DMS79 (cell line): ENCODE measurements at places on chromosomes 3 and 15.

GRCh38 chr3:40258064-40258463 lies 51.4 kb upstream of the EIF1B start:
- DNase-seq = no peak

GRCh38 chr3:53026382-53027162 lies 19.3 kb downstream of the SFMBT1 start:
- no peak for DNase-seq

GRCh38 chr3:66393333-66394005 lies 107.4 kb downstream of the LRIG1 start:
- DNase-seq = no peak

DNA sequence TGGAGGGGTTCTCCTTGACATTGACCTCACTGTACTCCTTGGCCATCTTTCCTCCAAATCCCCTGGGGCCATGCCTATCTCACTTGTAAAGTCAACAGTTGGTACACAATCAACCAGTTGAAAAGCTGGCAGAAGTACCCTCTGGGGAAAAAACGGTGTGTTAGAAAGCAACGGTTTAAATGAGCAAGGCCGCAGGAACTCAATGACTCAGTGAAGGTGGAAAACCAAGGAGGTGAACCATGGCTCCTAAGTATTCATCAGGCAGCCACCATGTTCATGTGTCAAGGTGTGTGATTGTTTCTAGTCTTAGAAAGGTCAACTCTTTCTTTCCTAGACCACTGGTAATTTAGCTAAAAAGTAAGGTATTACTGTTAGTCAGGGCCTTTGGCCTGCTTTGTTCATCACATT lies 130.9 kb upstream of the SATB1 start:
- no peak for DNase-seq

DNA sequence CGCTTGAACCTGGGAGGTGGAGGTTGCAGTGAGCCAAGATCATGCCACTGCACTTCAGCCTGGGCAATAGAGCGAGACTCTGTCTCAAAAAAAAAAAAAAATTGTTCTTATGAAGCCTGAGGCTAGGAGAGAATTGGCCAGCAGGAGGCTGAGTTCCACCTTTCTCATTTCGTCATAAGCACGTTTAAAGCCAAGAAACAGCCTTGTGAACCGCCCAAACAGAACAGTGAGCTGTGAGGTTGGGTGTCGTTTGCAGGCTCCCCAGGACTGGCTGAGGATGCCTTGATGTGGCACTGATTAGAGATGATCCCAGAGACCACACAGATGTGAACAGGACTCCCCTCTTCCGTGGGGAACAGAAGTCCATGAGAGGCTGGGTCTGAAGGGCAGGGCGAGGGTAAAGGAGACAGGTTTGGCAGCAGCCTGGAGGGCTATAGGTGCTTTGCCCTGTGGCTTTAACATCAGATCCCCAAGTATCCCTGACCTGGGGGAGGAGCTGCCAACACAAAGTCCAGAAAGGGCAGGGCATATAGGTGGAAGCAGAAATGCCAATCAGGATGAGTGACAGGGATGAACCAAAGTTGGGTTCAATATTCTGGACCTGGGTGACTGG lies 52.9 kb downstream of the CLEC3B start:
- DNase-seq = no peak

GRCh38 chr3:176961916-176962315 lies 235.4 kb downstream of the TBL1XR1 start:
- no peak for DNase-seq
